ENCODE measurements at places on chromosomes 11 and 22. TPM values are rescaled to one million over a fixed set of nuclear protein-coding genes. Genes with fewer than 3 reads are reported as not detected.

GRCh38 chr22:40204321-40205116, 26.8 kb downstream of the TNRC6B start:
- no peak overlapping the region for H3K27ac ChIP-seq
- no peak for DNase-seq

DNA sequence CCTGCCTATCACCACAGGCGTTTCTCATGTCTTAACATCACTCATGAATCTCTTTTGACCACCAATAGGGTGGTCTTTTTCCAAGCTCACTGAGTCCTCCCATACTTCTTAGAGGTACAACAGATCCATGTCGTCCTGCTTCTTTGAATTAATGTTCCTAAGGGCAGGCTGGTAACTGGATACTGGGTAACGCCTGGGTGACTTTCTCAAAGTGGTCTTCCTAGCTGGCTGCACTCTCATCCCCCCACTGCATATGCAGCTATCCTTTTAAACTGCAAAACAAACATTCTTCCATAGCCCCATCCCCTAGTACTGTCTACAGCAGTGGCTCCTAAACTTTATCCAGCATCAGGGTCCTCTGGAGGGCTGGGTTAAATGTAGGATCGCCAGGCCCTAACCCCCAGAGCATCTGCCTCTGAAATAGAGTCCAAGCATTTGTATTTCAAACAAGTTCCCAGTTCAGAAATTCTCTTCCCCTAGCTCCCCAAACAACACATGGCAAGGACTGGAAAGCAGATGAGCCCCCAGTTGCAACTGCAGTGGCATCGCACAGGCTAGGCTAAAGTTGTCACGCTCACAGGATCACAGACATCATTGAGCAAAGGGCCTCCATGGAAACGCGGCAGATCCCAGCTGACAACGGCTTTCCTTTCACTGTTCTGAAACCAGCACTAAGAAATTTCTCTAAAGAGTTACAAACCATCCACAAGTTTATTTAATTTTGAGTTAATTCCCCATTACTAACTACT, 204.9 kb downstream of the LARGE1 start:
- no peak overlapping the region for H3K4me3 ChIP-seq
- no peaks in the 10 kb centered on the region for H3K36me3 ChIP-seq
- H3K27ac ChIP-seq, result no peak overlapping the region
- no peaks in the 10 kb centered on the region for H3K27me3 ChIP-seq

GRCh38 chr11:76802621-76803020, 19.5 kb downstream of the TSKU start:
- no peak for DNase-seq
- H3K27ac ChIP-seq, result no peak overlapping the region
- H3K36me3 ChIP-seq, result no peaks in the 10 kb centered on the region

DNA sequence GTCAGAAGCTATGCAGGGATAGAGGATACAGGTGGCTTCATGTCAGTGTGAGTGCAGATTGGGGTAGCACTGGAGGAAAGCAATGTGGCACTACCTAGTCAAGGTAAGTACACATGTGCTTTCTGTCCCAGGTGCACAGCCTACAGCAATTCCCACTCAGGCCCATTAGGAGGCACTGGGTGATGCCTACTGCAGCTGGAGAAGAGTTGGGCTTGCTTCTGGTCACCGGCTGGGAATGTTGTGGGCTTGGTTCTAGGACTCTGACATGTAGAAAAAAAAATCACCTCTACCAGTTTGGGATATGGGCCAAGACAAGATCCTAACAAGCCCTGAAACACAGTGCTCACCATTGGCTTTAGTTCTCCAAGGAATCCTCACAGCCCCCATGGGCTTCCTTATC, 69.7 kb downstream of the TENM4 start:
- H3K27ac ChIP-seq, result no peak overlapping the region
- H3K27me3 ChIP-seq, result no peaks in the 10 kb centered on the region
- H3K4me3 ChIP-seq, result no peak overlapping the region

DNA sequence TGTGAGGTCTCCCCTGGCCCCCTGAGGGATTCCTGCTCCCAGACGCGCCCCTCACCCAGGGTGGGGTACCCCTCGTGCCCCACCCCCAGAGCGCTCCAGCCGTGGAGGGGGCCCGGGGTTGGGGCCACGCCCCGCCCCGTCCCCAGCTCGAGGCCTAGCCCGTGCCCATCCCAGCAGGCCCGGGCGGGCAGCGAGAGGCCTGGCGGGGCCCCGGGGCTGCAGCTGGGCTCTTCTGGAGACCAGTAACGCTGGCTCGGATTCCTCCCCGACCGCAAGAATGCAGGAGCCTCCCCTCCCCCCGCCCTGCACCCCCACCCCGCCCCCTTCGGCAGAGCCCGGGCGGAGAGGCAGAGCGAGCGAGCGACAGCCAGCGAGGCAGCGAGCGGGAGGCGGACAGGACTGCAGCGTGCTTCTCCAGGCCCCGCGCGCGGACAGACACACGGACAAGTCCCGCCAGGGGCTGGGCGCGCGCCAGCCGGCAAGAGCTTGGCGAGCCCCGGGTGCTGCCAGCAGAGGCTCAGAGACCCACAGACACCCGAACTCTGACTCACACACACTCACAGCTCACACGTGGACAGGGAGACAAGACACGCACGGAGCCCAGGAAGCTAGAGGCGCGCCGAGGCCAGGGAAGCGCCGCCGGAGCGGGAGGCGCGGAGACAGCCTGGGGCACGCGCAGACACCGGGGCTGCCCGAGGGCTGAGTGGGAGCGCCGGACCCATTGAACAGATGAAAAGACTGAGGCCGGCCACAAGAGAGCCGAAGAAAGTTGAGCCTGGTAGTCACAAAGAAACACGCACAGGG, 15.2 kb downstream of the BCL9L start:
- peak overlapping the region; percentile 55 for H3K4me3 ChIP-seq
- H3K36me3 ChIP-seq, result peaks cover 11% of the 10 kb centered on the region
- peak; percentile 79 for DNase-seq
- no peaks in the 10 kb centered on the region for H3K27me3 ChIP-seq

GRCh38 chr22:30574997-30575671, 669 bp upstream of the GAL3ST1 start:
- peaks cover 7% of the 10 kb centered on the region for H3K4me1 ChIP-seq
- DNase-seq, result no peak
- H3K27me3 ChIP-seq, result no peaks in the 10 kb centered on the region
- peak overlapping the region; percentile 40 for H3K4me3 ChIP-seq

DNA sequence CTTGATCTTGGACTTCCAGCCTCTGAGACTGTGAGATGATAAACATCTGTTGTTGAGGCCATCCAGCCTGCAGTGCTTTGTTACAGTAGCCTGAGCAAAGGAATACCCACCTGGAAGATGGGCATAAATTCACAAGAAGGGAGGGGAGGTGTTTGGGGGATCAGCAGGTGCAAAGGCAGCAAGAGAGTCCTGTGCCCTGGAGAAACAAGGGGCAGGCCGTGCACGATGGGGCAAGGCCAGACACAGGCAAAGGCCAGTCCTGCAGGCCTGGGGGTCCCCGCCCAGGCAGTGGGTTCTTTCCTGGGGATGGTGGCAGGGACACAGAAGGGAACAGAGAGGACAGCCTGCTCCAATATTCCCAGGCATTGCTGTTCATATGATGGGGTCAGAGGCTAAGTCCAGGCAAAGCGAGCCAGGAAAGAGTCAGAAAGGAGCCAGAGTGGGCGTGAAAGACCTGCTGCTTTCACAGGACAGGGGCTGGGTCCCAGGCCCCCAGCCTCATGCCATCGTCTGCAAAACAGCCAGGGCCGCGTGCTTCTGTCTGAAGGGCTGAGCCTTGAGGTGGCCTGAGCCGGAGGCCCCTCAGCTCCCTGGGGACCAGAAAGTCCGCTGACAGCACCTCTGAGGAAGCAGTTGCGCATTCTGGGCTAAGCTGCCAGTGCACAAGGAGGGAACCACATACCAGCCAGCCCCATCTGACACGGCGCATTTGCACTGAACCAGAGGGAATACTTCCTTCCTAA, 48.8 kb downstream of the MYEOV start:
- H3K4me3 ChIP-seq, result no peak overlapping the region
- H3K27me3 ChIP-seq, result no peaks in the 10 kb centered on the region
- H3K4me1 ChIP-seq, result no peaks in the 10 kb centered on the region
- H3K36me3 ChIP-seq, result no peaks in the 10 kb centered on the region

DNA sequence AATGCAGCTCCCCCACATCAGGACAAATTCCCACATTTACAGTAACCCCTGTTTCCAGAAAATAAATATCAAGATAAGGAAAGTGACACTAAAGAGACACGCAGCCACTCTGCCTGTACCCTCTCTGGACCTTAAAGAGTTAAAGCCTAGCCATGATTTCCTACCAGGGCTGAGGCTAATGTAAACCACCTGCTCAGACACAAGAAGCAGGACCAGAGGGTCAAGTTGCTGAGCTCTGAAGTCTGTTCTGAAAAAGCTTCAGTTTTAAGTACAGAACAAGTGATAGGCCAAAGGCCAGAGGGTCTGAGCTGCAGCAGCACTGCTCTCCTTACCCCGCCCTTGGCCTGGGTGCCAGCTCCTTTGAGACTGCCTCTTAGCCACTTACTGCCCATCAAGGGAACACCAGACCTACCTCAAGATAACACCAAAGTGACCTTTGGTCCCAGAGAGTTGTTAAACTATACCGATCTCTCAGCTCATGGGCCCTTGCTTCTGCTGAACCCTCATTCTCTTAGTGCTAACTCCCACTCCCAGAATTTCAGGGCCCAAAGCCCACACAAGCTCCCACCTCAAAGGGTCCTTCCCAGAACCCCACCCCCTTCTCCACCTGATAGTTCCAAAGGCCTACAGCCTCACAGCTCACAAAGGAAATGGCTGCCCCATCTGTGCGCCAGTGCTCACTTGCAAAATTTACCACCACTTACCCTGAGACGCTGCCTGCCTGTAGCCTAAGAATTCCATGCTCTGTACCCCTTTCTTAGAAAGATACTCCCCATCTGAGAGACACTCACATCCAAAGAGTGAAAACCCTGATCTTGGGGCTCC, 40.5 kb downstream of the IL18BP start:
- DNase-seq, result no peak
- no peaks in the 10 kb centered on the region for H3K27me3 ChIP-seq
- peaks cover 33% of the 10 kb centered on the region for H3K4me1 ChIP-seq
- H3K36me3 ChIP-seq, result no peaks in the 10 kb centered on the region
- H3K4me3 ChIP-seq, result no peak overlapping the region

DNA sequence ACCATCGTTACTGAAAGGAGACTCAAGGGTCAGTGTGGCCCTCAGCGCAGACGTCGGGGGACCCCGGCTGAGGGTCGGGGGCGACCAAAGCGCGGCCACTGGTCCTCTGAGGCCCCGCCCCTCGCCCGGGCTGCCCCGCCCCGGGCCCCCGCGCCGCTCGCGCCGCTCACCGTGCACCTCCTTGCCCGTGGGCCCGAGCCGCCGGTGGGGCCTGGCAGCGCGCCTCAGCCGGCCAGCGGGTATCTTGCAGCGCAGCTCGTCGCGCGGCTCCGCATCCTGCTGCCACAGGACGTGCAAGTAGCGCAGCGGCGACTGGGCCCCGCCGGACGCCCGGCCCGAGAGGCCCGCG, 419 bp downstream of the ANKRD54 start:
- H3K4me1 ChIP-seq, result peaks cover 2% of the 10 kb centered on the region
- no peaks in the 10 kb centered on the region for H3K27me3 ChIP-seq
- peak overlapping the region; percentile 47 for H3K27ac ChIP-seq
- H3K4me3 ChIP-seq, result peak overlapping the region; percentile 61
- no peaks in the 10 kb centered on the region for H3K36me3 ChIP-seq

DNA sequence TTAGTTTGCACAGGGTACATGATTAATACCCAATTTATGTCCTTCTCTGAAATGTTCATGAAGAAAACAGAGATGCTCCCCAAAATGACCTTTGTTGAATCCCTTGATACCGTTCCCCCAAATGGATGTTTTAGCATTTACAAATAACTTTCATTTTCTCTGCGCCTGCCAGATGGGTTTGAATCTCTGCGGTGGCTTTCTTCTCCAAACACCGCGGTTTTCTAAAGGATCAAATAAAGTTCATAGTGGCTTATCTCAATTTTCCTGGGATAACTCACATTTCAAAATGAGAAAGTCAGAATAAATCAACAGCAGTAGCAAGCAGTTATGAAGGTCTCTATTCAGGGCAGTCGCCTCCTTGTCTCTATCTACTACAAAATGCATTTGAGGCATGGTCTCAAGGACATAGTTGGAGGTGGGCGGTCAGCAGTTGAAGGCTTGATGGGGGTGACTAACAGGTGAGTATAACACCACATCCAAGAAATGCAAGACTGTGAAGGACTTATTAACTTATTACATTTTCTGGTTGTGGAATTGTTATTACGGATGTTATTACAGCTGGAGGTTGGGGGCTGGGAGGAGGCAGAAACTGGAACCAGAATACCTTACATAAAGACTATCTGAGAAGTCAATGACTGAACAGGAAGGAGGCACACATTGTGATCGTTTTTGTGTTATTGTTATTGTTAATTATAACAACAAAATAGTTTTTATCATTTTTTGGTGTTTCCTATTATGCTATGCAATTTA, 1513.3 kb downstream of the FAM181B start:
- no peaks in the 10 kb centered on the region for H3K27me3 ChIP-seq
- no peaks in the 10 kb centered on the region for H3K4me1 ChIP-seq
- no peak overlapping the region for H3K4me3 ChIP-seq
- no peak overlapping the region for H3K27ac ChIP-seq
- no peak for DNase-seq

- H3K27me3 ChIP-seq, result no peaks in the 10 kb centered on the region
- H3K27ac ChIP-seq, result peak overlapping the region; percentile 39
Observed at GRCh38 chr11:62124186-62125113, 639 bp downstream of the INCENP start.

- no peaks in the 10 kb centered on the region for H3K36me3 ChIP-seq
- no peak overlapping the region for H3K4me3 ChIP-seq
- no peaks in the 10 kb centered on the region for H3K27me3 ChIP-seq
- no peak for DNase-seq
Observed at GRCh38 chr11:82012276-82012675, 721.4 kb downstream of the FAM181B start.

DNA sequence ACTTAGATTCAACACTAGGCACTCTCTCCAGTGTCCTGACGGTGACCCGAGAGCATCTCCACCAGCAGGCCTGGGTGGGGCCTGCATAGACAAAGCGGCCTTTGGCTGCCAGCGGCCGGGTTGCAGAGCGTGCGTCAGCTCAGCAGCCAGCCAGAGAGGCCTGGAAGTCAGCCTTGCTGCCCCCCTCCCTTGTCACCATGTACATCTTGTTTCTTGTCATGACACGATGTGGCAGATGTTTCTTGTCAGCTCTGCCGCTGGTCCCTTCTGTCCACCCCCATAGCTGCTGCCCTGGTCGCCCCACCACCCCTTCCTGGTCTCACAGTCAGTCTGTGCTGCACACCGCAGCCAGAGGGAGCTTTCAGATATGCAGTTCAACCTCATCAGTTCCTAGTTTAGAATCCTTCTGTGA, 33.1 kb upstream of the CBX7 start:
- H3K4me1 ChIP-seq, result peaks cover 7% of the 10 kb centered on the region
- H3K27ac ChIP-seq, result no peak overlapping the region
- DNase-seq, result no peak
- H3K36me3 ChIP-seq, result no peaks in the 10 kb centered on the region
- no peak overlapping the region for H3K4me3 ChIP-seq
- no peaks in the 10 kb centered on the region for H3K27me3 ChIP-seq

DNA sequence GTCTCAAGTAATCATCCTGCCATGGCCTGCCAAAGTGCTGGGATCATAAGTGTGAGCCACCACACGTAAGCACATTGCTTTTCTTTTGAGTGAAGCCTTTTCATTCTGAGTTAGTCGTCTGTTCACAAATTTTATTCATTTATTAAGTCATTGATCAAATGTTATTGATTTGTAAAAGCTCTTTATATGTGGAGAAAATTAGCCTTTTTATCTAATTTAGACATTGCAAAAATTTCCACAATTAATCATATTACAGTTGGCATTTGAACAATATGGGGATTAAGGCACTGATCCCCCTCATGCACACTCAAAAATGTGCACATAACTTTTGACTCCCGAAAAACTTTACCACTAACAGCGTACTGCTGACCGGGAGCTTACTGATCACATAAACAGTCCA, 7.5 kb upstream of the EMID1 start:
- no peak for DNase-seq
- H3K4me1 ChIP-seq, result no peaks in the 10 kb centered on the region
- H3K36me3 ChIP-seq, result no peaks in the 10 kb centered on the region
- no peak overlapping the region for H3K4me3 ChIP-seq

The LRRN4CL gene
- not detected for total RNA-seq

The BTBD18 gene
- not detected for total RNA-seq

Data from H1 (cell line).